ENCODE measurements at places on chromosomes 2 and 18.

DNA sequence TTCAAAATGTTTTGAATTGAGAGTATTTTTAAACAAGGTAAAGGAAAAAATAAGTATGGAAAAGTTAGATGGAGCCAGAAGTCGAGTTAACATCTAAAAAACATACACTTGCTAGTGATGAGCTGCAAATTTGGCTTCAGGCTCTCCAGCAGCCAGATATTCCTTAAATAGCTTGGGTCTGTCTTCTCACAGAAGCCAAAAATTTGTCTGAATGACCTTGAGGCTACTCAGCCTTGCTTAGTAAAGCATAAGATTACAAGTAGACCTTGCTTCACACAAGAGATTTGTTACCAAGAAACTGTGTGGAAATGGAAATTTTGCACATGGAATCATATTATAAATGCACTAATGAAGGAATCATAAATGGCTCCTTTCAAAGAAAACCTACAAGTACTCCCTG, 40.8 kb upstream of the GRB14 start:
- DNase-seq = no peak

- DNase-seq = no peak
Measured at GRCh38 chr2:191567206-191567605, 110.7 kb upstream of the NABP1 start.

GRCh38 chr18:49168281-49168985, 217.7 kb upstream of the SMAD7 start:
- no peak for DNase-seq

GRCh38 chr2:223916181-223916920, 28.8 kb downstream of the WDFY1 start:
- no peak for DNase-seq

DNA sequence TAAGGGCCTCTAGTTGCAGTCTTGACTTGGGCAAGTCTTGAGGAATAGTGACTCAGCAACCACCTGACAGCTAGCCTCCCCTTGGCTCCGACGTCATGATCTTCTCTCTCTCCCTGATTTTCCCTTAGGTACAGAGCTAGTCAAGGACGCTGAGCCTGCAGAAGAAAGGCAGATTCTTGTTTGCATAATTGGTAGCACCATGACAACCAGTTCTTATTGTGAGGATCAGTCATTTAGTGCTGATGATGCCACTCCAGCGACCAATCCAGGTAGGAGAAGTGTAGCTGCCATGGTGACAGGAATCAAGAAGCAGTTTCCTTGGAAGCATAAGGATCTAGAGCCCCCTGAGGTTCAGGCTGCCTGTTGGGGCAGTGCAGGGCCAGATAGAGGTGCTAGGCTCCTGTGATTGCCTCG, 2.8 kb upstream of the RESP18 start:
- no peak for DNase-seq

DNA sequence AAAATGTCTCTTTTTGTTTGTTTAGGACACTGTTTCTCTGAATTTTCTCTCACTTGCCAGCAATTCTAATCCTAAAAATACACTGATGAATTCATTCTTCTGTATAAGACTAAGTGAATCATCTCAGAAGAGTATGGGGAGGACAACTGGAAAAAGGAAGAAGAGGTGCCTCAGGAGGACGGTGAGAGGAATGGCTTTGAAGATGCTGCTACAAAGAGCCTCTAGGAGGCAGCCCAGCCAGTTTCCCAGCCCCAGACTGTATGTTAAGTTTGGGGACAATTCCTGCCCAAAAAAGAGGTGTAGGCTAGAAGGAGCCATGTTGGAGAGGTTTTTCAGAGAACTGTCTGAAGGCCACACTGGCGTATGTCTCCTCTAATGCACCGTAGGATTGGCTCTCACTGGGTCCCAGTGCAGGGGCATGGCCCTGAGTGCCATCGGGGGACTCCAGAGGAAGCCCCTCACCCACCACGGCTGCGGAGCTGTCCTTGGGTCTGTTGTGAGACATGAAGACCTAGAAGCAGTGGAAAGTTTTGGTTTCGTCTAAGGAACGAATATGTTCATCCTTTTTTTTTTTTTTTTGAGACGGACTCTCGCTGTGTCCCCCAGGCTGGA, 3.1 kb upstream of the SDC1 start:
- no peak for DNase-seq

DNA sequence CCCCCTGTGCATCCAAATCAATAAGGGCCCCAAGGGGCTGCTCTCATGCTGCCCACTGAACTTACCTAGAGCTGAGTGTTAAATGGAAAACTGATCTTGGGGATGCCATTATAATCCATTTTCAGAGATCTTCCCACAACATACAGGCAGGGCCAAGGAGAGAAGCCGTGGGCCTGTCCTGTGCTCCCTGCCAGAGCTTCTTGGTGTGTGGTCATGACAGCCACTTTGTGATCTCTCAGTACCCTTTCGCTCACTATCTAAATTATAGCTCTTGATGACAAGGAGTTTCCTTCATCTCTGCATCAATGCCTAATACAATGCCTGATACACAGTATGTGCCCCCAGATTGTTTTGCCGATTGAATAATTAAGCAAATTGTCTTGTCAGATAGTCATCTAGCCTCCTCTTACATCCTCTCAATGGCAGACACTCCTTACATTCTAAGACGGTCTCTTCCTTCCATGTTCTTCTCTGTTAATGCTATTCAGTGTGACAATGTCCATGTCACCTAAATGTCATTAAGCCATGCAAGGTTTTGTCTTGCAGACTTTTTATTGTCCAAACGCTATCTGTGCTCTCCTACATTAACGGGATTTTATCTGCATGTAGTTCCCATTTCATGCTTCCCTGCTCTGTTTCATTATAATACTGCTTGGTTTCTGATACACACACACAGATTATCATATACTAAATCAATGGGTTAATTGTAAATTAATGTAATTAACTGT, 5.9 kb downstream of the CSRNP3 start:
- no peak for DNase-seq

GRCh38 chr18:35334821-35335220, 9.4 kb downstream of the ZNF24 start:
- peak; percentile 6 for DNase-seq

GRCh38 chr2:207504513-207505170, 25.1 kb upstream of the CREB1 start:
- DNase-seq = peak; percentile 67

DNA sequence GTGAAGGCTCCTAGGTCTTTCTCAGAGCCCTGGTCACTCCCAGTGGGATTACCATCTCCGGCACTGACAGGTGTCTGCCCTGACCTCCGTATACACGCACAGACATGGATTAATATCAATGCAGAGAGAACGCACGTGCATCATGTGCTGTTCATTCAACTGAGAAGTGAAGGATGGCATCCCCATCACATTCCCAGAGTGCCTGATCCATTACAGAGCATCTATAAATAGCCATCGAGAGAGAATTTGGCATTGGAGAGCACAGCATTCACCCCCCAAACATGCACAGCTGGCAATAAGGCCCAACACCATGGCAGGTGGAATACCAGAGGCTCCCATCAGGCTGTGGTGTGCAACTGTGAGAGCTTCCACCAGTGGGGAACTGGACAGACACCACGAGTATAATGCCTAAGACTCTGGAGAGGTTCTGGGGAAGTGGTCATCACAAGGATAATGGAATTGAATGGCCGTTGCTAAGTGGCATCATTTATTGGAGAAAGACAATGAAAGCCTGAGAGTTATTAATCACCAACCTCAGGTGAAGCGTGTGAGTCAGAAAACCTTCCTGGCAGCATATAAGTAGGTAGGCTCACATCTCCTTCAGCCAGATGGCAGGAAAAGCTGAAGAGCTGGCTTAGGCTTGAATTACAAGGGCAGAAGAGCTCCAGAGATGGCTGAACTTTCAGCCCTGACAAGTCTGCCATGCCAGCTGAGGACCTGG, 244.5 kb upstream of the ID2 start:
- no peak for DNase-seq

GRCh38 chr2:133633881-133634409, 65.7 kb upstream of the NCKAP5 start:
- peak; percentile 66 for DNase-seq

DNA sequence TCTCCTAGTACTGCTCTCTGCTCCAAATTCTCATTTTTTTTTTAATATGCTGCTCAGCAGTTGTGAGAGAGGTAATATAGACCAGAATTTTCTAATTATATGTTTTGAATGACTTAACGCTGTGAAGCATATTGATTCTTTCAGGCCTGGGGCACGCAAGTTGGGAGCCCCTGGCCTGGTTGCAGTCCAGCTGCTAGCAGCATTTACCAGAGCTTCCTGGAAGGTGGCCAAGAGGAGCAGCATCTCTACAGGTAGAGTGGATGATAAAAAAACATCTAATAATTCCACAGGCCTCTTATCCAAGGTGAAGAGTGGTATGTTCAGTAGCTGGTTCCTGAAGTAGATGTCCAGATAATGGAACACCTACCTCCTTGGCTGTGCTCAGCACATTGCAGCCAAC, 7.3 kb upstream of the UGP2 start:
- DNase-seq = no peak

DNA sequence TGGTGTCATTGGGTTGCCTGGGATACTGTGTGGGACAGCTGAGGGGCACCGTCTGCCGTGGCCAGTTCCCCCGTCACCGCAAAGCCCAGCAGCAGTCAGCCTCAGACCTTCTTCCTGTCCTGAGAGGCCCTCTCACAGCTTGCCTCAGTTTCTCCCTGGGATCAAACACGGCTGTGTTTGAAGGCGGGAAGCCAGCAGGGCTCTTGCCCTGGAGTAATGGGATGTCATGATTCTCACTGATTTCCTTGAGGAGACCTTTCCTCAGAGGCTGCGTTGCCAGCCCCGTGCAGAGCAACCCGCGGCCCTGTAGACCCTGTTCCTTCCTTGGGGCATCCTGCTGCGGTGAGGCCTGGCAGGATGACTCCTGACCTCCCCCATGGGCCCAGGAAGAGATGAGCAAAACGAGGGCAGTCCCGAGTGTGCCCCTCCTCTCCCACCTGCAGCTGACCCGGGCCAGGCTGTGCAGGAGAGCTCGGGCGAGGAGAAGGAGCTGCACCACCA, 13.9 kb upstream of the NFATC1 start:
- no peak for DNase-seq

DNA sequence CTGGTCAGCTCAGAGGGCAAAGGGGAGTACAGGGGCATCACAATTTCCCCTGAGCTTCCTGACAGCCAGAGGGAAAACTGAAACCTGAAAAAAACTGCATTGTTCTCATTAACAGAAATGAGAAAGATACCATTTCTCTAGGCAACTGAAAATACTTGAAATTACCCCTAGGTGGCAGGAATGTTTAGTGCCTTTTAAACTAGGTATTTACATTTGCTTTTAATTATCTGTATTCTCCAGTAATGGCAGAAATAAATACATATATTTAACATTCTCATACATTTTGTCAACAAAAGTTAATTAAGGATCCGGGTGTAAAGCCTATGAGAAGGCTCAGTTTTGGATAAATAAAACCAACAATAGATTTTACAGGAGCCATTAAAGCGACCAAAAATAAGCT, 34.5 kb downstream of the RPL31 start:
- DNase-seq = peak; percentile 60

- no peak for DNase-seq
Measured at GRCh38 chr2:77519888-77520506, 2.2 kb downstream of the LRRTM4 start.

- no peak for DNase-seq
Measured at GRCh38 chr2:241502281-241502680, 6.1 kb downstream of the STK25 start.

GRCh38 chr2:47354848-47355204, 48.1 kb upstream of the MSH2 start:
- DNase-seq = no peak

- DNase-seq = peak; percentile 98
Measured at GRCh38 chr2:128563348-128563687, 244.7 kb upstream of the HS6ST1 start.

DNA sequence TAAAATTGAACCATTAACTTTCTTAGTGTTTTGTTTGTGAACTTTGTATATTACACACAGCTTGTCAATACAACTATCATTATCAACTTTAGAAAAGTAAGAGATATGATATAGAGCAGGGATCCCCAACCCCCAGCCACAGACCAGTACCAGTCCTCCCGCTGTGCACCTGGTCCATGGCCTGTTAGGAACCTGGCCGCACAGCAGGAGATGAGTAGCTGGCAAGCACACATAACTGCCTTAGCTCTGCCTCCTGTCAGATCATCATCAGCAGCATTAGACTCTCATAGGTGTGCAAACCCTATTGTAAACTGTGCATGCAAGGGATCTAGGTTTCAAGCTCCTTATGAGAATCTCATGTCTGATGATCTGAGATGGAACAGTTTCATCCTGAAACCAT, 491.0 kb upstream of the NXPH2 start:
- DNase-seq = no peak

DNA sequence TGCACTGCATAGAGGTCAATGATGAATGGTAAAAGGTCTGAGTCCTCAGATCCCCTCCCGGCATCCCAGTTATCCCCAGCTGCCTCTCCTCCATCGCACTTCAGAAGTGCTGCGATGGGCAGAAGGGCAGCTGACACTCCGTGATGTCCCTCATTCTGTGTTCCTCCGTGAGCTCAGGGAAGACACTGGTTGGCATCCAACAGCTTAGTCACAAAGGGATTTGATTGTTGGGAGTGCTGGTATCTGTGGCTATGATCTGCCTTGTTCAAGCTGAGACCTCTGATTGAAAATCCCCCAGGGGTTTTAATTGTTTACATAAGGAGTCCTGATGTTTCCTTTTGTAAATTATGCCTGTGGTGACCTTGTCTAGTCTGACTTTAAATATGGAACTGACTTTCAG, 19.0 kb upstream of the SAG start:
- DNase-seq = no peak

- no peak for DNase-seq
Measured at GRCh38 chr2:164779383-164780057, 62.1 kb downstream of the COBLL1 start.

GRCh38 chr2:211468877-211469663, 912.7 kb downstream of the CPS1 start:
- DNase-seq = no peak

GRCh38 chr2:59168766-59169165, 927.6 kb upstream of the FANCL start:
- DNase-seq = no peak

GRCh38 chr2:239203443-239204135, 197.2 kb downstream of the HDAC4 start:
- DNase-seq = no peak

GRCh38 chr18:73384246-73384645, 516.5 kb upstream of the NETO1 start:
- DNase-seq = no peak

DNA sequence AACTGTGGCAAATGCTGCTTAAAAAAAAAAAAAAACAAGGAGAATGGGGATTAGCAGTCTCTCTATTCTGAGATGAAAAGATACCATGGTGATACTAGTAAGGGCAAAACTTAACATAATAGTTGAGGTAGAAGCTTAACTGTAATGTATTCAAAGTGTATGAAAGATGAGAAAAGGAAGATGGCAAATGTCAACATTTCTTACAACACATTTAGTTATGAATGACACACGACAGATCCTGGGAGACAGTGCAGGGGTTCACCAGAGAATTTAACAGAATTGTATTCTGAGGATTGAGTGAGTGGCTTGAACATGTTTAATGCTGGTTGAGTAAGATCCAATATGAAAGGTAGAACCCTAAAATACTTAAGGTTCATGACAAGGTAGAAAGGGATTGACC, 52.7 kb downstream of the CUL3 start:
- no peak for DNase-seq

All from AG08395 (cell line).